ENCODE measurements at places on chromosomes 2 and 18.
A peak's percentile ranks its signal among the peaks of the same experiment; 100 is the strongest.

GRCh38 chr2:196217116-196217515 is 45.7 kb upstream of the STK17B start:
- DNase-seq = no peak

GRCh38 chr2:143704451-143705106 is 575.4 kb downstream of the ARHGAP15 start:
- DNase-seq = no peak

DNA sequence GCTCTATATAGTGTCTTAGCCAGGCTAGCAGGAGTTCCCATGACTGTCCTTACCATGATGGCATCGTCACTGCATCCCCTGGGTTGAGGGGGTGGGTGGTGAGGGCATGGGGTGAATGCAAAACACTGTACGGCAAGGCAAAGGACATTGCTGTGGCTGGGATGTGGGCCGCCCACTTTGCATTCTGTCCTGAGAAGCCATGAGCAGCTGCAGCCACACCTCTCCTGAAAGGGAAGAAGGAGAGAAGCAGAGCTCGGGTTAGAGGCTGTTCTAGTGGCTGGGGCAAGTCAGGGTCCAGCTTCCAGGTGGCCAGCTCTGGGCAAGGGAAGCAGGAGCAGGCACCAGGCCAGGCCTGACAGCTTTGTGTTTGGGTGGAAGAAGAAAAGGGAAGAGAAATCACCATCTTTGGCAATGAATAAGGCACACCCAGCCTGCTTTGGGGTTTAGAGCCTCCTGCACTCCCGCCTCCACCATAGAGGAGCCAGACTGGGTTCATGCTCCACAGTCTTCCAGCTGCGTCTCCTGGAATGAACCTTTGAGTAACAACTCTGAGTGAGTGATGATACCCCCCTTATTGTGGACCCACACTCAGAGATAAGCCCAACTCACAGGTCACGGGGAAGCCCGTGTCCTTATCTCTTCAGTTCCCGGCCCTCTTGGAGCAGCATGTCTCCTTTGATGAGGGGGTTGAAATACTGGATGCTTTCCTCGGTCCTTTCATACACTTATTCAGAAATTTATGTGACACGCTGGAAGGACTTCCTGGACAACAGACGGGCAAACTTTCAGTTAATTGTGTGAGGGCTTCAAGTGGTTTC is 63.4 kb downstream of the INPP4A start:
- DNase-seq = peak; percentile 72

GRCh38 chr18:5625076-5625475 is 81.3 kb upstream of the EPB41L3 start:
- DNase-seq = no peak

GRCh38 chr2:99354070-99354469 is 16.9 kb downstream of the EIF5B start:
- no peak for DNase-seq

DNA sequence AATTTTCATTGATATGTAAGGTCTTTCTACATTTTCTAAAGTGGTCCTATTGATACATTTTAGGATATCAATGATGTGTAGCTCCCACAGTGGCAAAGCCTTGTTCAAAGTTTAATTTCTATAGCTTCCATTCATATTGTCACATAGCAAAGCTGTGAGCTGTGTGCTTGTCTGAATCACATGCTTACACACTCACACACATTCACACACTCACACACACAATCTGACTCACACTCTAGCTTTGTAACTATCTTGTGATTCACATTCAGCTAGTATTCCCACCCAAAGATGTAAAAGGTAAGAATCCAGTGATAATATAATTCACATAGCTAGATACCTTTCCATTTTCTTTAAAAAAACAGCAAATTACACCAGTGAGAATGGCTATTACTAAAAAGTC is 58.7 kb downstream of the MAPRE2 start:
- no peak for DNase-seq

DNA sequence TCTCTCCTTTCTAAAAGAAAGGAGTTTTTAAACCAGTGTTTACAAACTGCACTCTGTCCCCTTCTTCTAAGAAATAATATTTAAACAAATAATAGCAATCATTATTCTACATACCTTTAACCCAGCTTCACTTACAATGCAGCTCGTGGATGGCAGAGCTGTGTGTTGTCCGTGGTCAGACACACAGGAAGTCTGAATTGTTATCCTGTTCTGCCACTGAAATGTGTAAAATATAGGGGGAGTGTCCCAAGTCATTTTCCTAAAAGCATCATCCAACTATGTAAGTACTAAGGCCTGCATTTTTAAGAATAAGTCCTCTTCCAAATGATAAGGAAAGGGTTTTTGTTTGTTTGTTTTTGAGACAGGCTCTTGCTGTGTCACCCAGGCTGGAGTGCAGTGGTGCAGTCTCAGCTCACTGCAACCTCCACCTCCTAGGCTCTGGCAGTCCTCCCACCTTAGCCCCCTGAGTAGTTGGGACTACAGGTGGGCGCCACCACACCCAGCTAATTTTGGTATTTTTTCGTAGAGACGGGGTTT is 2.7 kb upstream of the PPP4R1 start:
- DNase-seq = no peak

GRCh38 chr2:196440413-196440812 is 199.1 kb upstream of the CCDC150 start:
- no peak for DNase-seq

DNA sequence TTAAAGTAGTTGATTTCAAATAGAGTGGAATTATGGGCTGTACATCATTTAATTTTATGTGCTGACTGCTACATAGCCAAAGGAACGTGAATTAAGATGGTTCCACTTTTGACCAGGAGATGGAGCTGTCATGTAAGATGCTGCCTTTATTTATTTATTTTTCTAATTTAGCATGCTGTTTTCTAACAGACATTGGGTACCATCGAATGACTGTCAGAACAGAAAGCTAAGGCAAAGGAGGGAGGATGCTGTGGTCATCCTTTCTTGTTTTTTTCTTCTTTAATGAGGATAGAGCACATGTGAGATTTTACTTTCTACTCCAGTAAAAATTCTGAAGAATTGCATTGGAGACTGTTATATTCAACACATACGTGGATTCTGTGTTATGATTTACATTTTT is at the start of gene SCN2A:
TSS of gene SCN2A (plus strand) at position 185 of the 400 bp plus-strand sequence. CDS start 56,410 bp downstream, outside the sequence.
- no peak for DNase-seq

DNA sequence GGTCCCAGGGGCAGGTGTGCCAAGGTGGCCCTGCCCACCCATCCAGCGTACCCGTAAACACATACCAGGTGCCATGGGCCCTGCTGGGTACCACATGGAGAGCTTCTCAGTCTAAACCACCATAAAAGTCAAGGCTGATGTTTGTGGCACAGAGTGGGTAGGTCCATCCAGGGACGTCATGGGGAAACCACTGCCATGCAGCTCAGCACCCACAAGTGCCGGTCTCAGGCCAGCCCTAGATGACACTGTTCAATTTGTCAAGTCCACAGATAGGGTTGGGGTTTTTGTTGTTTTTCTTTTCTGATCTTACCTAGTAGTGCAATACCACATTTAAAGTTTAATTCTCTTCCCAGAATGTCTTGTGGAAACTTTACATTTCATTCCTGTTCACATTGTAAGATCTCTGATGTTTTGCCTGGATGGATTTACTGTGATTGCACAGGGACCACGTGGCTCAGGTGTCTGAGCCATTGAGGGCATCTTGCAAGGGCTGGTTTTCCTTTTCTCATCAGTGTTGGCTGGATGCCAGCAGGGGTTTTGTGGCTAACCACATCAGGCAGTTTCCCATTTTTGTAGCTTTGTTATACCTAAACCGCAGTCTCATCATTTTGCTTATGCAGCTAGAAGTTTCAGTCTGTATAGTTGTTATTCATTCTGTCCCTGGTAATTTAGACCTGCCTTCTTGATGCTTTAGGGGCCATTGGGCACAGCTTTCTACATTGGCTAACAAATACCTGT is 64.7 kb downstream of the STK25 start:
- no peak for DNase-seq

GRCh38 chr18:53935803-53936202 is 288.7 kb downstream of the MBD2 start:
- no peak for DNase-seq

- no peak for DNase-seq
Observed at GRCh38 chr2:230749111-230749510, 36.5 kb downstream of the CAB39 start.

DNA sequence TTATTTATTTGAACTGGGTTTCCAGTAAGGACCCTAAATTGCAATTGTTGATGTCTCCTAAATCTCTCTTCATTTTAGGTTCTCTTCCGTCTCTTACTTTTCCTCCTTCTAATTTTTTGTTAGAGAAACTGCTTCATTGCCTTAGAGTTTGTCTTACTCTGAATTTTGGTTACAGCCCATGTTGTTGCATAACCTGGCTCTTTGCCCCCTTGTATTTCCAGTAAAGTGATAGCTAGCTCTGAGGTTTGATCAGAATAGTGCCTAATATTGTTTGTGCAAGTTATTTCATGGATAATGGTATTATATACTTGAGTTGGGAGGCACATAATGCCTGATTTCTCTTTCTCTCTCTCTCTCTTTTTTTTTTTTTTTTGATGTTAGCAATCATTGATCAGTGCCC is 71.8 kb downstream of the MGAT5 start:
- DNase-seq = no peak

GRCh38 chr2:101790416-101790815 is 92.9 kb downstream of the MAP4K4 start:
- no peak for DNase-seq

DNA sequence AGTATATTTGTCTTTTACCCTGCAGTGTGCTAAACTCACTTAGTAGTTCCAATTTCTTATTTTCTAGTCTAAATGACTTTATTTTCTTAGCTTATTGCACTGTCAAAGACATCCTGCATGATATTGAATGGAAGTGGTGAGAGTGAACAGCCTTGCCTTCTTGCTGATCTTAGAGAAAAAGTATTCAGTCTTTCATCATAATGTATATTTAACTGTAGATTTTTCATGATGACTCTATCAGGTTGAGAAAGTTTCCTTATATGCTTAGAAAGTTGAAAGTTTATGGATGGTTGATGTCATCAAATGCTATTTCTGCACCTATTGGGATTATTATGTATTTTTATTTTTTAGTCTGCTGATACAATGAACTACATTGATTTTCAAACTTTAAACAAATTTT is 21.3 kb upstream of the COL3A1 start:
- DNase-seq = no peak

- DNase-seq = peak; percentile 57
Observed at GRCh38 chr18:48408727-48409590, at the start of gene ZBTB7C. Gene ZBTB7C (minus strand): TSS chr18:48409383.

GRCh38 chr2:106257830-106258229 is 63.7 kb upstream of the UXS1 start:
- no peak for DNase-seq

- no peak for DNase-seq
Observed at GRCh38 chr2:220043990-220044335, 416.5 kb downstream of the SLC4A3 start.

- DNase-seq = no peak
Observed at GRCh38 chr2:101741775-101742520, 44.4 kb downstream of the MAP4K4 start.

- DNase-seq = no peak
Observed at GRCh38 chr18:42087876-42088275, 132.8 kb downstream of the PIK3C3 start.

- DNase-seq = no peak
Observed at GRCh38 chr2:101419096-101419663, 31.9 kb upstream of the CREG2 start.

DNA sequence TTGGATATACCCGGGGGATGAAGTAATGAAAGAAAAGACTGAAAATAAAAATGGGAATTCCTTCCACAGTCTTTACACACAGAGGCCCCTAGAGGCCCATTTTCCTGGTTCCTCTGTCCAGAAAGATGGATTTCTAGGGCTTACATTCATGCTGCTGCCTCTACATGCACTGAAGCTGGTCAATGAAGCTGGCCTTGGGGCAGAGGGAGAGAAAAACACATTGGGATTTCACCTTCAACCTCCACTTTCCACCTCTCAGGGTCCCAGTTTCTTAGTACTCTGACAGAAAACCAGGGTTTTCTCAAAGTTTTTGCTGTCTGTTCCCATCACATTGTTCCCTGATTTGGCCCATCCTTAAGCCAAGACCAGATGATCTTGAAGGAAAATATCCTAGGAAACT is 154.6 kb upstream of the ZSWIM2 start:
- DNase-seq = no peak

GRCh38 chr2:149816756-149817551 is 229.4 kb upstream of the MMADHC start:
- no peak for DNase-seq

- no peak for DNase-seq
Observed at GRCh38 chr2:202636213-202636513, 1.4 kb downstream of the FAM117B start.

DNA sequence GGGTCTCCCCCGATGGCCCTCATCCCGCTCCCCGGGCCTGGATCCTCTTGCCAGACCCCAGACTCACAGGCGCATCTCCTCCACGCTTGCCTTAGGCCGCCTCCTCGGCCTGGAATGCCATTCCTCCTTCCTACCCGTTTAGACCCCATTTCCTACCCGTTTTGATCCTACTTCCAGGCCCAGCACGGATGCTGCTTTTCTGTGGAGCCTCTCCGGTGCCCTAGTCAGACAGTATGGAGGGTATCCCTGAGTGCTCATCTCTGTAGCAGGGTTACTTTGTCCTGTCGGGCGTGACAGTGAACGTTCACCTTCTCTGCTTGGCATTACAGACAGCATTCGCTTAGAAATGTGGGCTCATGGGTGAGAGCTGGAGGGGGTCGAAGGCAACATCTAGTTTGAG is 9.3 kb downstream of the TOGARAM2 start:
- DNase-seq = no peak

GRCh38 chr2:21382701-21383520 is 259.1 kb downstream of the TDRD15 start:
- no peak for DNase-seq

- no peak for DNase-seq
Observed at GRCh38 chr2:227106845-227107759, 56.9 kb downstream of the COL4A4 start.

GRCh38 chr2:118168615-118169014 is 80.3 kb downstream of the INSIG2 start:
- no peak for DNase-seq

GRCh38 chr2:186327251-186327868 is 158.7 kb upstream of the ZC3H15 start:
- DNase-seq = no peak

DNA sequence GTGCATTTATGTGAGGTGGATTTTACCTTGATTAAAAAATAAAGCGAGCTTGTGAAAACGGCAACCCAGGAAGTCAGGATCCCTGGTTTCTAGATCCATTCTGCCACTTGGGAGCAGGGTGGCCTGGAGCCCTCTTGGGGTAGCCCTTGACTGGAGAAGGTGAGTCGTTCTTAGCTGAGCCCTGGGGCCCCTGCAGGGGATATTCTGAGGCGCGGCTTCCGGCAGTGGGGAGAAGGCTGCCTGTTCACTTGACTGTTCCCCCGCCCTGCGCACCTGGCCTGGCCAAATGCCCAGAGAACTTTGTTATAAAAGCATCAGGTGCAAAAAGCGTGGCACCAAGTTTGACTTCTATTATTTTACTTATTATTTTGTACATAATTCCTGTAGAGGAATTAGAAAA is 221.9 kb downstream of the DYSF start:
- peak; percentile 89 for DNase-seq
